ENCODE measurements at places on chromosomes 11 and 22.

DNA sequence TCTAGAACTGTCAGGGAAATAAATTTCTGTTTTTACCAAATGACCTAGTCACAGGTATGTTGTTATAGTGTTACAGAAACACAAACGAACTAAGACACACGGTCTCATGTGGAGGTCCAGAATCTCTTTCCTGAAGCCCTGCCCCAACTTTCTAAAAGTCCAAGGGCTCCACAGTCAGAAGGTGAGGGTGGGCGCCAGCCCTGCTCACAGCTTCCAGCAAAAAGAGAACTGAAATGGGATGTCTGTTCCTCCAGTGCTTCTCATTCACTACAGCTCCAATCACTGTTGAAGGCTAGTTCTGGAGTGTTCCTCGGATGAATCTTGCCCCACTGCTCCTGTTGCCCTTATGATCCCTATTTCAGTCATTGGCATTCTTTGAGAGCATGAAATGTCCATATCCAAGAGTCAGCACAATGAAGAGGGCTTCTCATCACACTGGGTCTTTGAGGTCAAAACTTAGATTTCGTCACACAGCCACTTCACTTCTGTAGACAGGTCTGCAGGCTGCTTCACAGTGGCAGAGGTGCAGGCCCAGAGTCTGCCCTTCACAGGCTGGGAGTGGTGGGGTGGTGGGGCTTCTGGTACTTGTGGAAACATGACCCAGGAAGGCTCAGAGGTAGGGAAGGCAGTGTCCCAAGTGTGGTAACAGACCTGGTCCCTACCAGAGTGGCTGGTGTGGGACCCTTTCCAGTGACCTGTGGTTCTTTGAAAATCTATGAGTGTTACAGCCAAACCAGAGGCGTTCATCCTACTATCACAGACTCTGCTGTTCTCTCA is 34.9 kb downstream of the FAM181B start:
- DNase-seq, result no peak

DNA sequence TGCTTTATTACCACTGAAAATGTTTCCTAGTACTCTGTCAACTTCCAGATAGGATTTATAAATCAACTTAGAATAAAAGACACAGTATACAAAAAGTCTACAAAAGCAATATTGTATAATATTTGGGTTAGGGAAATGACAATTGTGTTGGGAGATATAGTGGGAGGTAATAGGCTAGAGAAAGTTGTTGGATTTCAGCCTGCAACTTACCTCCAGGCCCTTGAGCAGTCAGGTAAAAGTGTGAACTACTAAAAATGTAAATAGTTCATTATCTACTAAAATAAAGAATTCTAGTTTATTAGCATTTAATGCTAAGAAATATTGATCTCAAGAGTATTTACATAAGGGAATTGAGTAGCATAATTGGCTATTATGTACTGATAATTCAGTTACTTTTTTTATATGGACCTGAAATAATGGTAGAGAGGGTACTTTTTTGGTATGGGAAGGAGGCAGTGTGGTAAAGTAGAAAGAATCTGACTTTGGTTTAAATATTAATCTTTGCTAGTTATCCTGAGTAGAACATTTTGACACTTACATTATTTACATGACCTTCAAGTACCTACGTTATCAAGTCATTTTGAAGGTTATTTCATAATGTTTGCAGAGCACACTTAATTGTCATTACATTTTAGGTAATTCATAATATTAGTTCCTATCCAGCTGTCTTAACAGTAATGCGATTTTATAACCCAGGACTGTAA is 55.0 kb downstream of the DYNC2H1 start:
- no peak for DNase-seq

GRCh38 chr11:113614097-113614496 is 92.0 kb downstream of the TMPRSS5 start:
- no peak for DNase-seq

GRCh38 chr11:9180784-9181183 is 84.4 kb downstream of the DENND5A start:
- DNase-seq, result no peak

DNA sequence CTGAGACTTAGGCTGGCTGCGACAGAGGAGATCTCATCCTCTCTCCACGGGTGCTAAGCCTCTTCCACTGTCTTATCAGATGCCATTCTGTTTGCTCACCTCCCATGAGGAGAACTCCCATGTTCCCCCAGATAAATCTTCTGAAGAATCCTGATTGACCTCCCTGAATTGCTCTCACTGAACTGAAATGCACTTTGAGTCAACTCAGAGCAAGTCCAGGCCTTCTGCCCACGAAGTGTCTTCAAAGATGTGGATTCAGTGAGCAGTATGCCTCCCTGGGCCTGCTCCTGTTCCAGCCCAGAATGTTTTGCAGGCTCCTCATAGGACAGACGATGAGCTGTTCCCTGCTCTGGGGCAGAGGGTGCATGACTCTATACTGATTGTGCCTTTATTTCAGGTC is 17.4 kb downstream of the TUB start:
- no peak for DNase-seq

DNA sequence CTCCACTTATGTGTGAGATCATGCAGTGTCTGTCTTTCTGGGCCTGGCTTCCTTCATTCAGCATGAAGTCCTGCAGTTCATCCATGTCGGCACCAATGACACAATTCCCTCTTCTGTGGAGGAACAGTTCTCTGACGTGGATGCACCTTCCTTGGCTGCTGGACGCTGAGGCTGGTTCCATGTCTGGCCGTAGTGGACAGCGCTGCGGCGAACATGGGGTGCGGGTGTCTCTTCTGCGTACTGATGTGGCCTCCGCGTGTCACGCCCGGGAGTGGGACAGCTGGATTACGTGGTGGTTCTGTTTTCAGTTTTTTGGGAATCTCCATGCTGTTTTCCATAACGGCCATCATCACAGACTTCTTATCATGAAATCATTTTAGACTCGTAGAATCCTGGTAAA is 16.9 kb upstream of the MUC2 start:
- DNase-seq, result no peak

DNA sequence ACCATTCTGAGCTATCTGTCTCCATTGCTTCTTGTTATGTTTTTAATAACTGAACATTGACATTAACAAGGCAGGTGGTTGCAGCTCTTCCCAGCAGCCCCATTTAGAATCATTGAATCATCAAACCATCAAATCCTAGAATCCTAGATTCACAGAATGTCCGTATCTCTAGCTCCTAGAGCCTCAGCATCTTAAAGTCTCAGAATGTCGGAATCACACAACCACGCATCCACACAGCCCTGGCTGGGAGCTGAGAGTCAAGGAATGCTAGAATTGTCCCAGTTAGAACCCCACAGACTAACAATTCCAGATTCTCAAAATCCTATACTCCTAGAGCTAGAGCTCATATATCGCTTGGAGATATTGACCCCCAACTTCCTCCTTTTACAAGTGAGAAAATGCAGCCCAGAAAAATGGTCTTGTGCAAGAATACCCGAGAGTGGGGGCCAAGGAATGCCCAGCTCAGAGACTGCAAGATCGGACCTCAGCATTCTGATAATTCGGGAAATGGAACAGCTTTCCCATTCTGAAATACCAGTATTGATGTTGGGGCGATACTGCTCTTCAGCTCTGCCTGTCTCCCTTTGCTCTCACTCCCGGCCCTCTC is 38.8 kb downstream of the PDE2A start:
- DNase-seq, result no peak

DNA sequence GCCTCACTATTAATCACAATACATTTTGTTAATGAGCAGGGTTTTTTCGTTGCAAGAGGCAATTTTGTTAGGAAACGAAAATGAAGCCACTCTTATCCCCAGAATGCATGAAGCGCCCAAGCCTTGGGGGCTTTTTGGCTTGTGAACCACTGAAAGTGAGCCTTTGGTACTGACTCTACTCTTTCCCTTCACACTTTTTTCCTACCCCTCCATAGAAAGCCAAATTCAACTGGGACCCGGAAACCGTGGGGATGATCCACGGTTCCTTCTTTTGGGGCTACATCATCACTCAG is 4.8 kb downstream of the SLC17A6 start:
- DNase-seq, result no peak

- DNase-seq, result no peak
Observed at GRCh38 chr22:24401931-24402367, 25.4 kb upstream of the ADORA2A start.

DNA sequence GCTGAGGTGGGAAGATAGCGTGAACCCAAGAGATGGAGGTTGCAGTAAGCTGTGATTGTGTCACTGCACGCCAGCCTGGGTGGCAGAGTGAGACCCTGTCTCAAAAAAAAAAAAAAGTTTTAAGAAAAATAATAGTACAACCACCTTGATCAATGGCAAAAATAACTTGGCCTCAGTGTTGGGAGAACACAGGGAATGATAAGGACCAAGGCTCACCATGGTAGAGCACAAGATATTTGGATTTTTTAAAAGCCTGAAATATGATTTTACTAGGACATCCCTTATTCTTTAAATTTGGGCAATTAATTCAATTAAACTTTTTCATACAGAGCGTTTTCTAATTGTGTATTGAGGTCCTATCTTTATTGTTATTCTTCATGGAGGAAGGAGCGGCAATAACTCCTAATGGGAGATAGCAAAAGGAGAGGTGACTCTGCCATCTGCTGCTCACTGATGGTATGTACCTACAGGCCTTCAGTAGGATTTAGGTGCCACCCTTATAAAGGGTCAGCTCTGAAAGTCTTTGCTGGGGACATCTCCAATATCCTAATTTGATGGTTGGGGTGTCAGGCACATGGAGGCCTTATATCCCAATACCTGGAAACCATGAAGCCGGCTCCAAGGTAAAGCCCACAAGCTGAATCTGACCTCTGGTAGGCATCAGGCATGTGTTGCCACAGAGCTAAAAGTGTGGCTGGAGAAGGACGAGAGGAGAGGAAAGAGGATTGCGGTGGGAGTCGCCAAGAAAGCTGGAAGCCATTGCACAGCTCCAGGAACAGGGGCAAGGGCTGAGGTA is 21.9 kb upstream of the POLD3 start:
- DNase-seq, result no peak

- no peak for DNase-seq
Observed at GRCh38 chr11:10970926-10971325, 113.1 kb upstream of the ZBED5 start.

GRCh38 chr11:74373382-74373781 is 24.9 kb downstream of the PGM2L1 start:
- DNase-seq, result no peak

DNA sequence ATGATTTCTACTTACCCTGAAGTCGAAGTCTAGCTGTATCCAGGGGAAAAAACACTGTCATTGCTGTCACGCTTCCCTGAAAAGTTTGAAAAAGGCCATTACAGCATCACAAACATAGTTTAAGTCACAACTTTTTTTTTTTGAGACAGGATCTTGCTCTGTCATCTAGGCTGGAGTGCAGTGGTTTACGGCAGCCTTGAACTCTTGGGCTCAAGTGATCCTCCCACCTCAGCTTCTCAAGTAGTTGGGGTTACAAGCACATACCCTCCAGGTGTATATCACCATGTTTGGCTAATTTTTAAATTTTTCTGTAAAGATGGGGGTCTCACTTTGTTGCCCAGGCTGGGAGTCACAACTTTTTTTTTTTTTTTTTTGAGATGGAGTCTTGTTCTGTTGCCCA is 20.1 kb downstream of the SLC25A17 start:
- DNase-seq, result no peak

- no peak for DNase-seq
Observed at GRCh38 chr22:50049299-50050195, 8.6 kb downstream of the TTLL8 start.
